Stimulated activated CD4-positive, alpha-beta T cell treated with anti-CD3 and anti-CD28 coated beads, Interleukin-12 subunit alpha, Interleukin-12 subunit beta, amount 100 ng/mL, for 4 hours (primary cell): ENCODE measurements at places on chromosomes 2 and 18.

GRCh38 chr2:210844016-210844415 lies 287.6 kb downstream of the CPS1 start:
- no peak for DNase-seq

DNA sequence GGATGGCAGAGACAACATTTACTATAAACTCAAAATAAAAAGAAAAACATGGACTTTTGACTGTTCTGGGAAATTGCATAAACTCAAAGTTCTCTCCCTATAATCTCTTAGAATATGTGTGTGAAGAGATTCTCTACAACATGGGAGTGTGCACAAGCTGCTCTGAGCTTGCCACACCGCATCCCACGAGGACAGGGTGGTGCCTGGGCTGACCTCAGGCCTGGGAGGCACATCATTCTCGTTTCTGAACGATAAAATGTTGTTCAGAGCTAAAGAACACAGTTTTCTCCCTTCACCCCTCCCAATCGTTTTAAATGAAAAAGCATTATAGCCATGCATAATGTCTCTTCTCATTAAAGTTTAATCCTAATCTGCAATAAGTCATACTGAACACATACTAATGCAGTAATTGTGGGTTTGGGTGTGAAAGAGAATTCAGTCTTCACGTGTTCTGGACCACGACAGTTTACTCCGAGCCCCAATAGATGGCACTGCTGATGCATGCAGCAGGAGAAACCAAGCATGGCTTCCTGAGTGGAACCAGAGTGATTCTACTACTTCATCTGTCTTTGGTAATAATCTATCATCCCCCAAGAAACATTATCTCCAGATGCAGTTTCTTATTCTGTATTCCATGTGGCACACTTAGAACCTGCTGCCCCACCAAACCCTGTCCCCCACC lies 46.9 kb upstream of the LAMA1 start:
- no peak for DNase-seq

- no peak for DNase-seq
Measured at GRCh38 chr2:6755456-6755855, 110.3 kb downstream of the CMPK2 start.

DNA sequence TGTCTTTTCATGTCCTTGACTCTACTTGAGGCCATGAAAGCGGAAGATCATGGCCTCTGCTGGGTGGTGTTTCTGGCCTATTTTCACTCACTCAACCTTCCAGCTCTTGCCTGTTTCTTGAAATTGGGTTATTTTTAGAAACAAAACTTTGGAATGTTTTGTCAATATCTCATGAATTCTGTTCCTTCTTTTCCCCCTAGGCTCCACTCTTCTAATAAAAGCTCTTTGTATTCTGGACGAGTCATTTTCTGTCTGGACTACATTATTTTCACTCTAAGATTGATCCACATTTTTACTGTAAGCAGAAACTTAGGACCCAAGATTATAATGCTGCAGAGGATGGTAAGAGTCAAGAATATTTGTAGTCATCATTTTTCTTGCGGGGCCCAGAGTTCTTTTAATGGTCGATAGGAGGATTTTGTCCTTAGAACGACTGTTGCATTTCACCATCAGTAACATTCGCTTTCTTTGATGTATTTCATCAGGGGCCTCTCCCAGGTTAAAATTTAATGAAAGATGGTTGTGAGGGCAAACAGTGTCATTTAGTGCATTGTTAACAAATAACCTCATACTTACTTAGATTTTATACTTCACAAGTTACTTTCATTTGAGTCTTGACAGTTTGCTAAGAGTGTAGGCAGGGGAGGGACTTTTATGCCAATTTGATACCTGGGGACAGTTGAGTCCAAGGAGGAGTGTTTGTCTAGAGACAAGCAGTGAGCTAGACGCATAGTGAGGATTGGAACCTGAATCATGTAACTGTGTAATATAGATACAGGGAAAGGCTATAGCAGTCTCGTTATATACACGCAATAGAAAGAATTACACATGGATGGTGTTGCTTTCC lies 64.6 kb downstream of the TRPM8 start:
- no peak for DNase-seq
